HuH-7 (cell line): ENCODE measurements at places on chromosomes 4 and X.

DNA sequence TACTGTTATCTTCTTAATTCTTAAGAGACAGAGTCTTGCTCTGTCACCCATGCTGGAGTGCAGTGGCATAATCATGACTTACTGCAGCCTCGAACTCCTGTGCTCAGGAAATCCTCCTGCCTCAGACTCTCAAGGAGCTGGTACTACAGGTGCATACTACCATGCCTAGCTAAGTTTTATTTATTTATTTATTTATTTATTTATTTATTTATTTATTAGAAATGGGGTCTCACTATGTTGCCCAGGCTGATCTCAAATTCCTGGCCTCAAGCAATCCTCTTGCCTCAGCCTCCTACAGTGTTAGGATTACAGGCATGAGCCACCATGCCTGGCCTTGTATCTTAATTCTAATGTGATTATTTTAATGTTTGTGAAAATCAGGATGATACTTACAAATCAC lies 125.6 kb downstream of the THOC2 start:
- no peak for DNase-seq

GRCh38 chr4:115159141-115159540 lies 45.7 kb upstream of the NDST4 start:
- DNase-seq, result no peak

DNA sequence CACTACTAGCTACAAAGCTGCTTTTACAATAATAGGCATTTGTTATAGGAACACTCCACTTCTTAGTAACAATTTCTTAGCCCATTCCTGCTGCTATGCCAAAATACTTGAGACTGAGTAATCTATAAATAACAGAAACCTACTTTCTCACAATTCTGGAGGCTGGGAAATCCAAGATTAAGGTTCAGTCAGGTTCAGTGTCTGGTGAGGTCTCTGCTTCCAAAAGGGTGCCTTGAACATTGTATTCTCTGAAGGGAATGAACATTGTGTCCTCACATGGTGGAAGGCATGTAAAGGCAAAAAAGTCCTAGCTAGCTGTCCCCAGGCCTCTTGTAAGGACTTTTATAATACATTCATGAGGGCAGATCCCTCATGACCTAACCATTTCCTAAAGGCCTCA lies 7.0 kb downstream of the SLC9B1 start:
- no peak for DNase-seq

- no peak for DNase-seq
Measured at GRCh38 chrX:150715184-150715583, 22.0 kb downstream of the MTMR1 start.

- DNase-seq, result no peak
Measured at GRCh38 chrX:39328661-39329060, 527.4 kb downstream of the MID1IP1 start.

- DNase-seq, result no peak
Measured at GRCh38 chrX:110989447-110989846, 106.5 kb upstream of the PAK3 start.

DNA sequence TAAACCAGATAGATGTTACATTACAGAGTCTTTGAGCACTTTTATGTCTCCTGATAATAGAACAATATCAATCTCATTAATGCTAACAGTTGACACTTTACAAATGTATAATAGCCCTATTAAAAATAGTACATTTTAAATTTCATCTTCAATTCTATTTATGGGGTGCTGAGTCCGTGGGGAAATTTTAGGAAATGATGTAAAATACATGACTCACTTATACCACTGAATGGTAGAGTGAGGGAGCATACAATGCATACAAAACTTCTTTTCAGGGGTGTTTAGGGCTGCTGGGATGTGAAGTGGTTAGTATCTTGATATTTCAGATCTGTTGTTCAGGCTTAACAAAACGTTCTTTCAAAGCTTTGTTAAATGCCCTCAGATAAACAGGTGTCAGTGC lies 696.2 kb downstream of the TRAM1L1 start:
- DNase-seq, result no peak

DNA sequence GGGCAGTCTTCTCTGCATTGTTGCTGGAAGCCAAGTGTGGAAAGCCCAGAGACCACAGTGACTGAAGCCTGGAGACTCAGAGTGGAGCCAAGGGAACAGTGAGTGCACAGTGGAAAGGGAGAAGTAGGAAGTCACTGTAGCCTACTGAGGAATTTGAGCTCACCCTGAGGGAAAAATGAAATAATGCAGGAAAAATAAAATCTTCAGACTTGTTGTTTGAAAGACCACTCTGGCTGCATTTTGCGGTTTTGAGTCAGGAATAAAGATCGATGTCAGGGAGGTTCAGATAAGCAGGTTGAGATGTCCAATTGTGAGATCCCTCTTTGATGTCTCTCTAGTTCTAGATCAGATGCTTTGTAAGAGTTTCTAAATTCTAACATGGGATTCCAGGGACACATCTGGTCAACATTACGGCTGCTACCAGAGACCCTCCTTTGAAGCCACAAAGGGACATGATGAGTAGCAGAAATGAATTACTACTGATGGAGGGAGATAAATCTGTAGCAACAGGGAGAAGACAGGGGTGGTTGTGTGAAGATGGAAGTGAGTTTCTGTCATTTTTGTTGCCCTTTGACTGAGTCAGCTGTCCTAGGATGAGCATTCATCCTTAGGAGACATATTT lies 8.4 kb downstream of the ADH4 start:
- DNase-seq, result no peak

DNA sequence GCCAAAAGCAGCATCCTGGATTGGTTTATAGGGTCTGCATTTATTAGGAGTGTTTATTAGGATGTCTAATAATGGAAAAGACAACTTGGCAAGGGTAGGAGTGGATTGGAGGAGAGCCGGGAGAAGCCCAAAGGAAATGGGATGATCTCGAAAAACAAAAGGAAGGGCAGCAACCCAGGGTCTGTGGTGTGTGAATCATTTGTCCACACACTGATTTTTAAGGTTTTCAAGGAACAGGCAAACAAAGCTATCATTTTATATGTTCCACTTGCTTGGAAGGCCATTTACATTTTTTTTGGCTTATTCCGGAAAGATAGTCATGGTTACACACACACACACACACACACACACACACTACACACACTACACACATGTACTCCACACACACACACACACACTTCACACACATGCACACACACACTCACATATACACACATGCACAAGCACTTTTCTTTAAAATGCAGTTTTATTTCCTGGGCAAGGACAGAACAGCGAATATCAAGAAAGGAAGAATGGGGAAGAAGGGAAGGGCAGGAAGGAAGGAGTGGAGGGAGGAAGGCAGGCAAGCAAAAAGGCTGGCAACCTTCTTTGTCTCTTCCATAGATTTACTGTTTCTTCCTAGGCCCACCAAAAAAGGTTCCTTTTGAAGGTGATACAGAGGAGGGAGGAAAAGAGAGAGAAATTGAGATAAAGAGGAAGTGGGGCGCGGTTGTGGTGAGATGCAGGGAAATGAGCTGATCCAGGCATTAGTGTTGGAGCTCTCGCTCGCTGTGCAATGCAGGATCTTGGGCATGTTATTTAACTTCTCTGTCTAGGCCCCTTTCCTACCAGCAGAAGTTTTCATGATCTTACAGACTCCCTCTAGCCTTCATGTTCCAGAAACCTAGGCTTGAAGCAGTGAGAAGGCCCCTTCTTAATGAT lies 88.6 kb upstream of the MAML3 start:
- DNase-seq, result no peak

DNA sequence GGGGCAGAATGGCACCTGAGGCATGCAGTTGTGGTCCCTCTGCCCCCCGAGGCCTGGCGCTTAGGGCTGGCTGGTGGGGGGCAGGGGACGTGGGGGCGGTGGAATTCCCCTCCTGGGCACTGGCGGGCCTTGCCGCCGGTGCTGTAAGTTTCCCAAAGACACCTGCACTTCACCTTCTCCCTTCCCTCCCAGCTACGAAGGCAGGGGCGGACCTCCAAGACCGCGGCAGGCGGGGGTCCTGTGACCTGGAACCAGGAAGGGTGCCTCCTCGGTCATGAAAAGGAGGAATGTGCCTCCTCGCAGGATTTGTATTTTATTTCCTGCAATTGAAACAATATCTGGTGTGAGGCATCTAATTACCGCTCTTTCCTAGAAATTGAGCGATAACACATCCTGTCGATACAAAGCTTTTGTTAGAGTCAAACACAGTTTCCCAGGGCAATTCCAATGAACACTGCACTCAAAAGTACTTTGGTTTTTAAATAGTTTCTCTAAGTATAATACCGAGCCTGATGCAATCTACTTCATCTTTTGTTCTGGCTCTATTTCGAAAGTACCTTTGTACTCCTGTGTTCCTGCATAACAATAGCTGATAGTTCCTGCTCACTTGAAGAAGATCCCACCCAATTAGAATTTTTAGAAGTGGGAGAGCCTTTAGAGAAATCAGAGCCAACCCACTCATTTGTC lies 12.3 kb upstream of the ADRA2C start:
- no peak for DNase-seq

DNA sequence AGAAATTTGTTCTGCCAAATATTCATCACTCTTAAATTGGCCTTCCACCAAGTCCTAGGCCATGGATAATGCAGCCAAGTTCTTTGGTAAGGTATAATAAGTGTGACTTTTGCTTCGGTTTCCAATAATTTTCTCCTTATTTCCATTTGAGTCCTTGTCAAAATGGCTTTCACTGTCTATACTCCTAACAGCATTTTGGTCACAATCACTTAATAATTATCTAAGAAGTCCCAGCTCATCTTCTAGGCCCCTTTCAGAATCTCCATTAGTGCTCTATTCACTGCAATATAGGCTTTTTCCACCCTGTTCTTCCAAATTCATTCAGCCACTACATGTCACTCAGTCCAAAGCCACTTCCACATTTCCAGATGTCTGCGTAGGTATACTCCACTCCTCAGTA lies 51.0 kb upstream of the SPIN4 start:
- DNase-seq, result no peak

DNA sequence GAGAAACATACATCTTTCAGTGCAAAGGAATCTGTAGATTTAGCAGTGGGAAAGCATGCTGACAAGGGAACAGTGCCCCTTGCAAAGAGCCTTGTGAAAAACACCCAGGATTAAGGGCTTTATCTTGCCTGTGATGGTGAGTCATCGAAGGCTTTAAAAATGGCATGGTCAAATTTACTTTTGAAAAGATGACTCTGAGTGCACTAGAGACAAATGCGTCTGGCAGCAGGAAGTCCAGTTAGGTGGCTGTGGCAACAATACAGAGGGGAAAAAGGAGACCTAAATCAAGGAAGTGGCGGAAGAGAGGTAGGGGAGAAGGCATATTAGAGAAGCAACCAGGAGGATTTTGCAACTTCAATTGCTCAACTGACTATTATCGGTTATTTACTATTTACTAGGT lies 472.6 kb upstream of the CPEB2 start:
- DNase-seq, result no peak

- DNase-seq, result no peak
Measured at GRCh38 chrX:53004038-53004437, 44.6 kb upstream of the GPR173 start.

DNA sequence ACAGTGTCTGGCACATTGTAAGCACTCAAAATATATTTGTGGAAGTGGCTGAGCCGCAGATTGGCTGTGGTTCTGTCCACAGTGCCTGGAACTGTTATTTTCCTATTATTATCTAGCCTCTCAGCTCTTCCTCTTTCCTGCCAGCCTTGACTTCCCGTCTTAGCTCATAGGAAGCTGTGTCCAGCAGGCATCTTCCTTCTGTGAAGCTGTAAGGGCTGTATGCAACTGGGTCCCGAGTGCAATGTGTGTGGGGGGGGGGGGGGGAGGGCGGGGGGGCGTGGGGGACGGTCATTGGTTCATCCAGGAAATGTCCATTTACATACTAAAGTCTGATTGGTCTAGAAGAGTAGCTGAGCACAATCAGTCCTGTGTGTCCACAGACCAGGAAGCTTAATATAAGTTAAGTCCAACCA lies 210.7 kb downstream of the PDGFRA start:
- DNase-seq, result no peak

GRCh38 chrX:153794897-153795816 lies 689 bp downstream of the SSR4 start:
- no peak for DNase-seq

- no peak for DNase-seq
Measured at GRCh38 chr4:78119698-78120097, 62.6 kb downstream of the FRAS1 start.

DNA sequence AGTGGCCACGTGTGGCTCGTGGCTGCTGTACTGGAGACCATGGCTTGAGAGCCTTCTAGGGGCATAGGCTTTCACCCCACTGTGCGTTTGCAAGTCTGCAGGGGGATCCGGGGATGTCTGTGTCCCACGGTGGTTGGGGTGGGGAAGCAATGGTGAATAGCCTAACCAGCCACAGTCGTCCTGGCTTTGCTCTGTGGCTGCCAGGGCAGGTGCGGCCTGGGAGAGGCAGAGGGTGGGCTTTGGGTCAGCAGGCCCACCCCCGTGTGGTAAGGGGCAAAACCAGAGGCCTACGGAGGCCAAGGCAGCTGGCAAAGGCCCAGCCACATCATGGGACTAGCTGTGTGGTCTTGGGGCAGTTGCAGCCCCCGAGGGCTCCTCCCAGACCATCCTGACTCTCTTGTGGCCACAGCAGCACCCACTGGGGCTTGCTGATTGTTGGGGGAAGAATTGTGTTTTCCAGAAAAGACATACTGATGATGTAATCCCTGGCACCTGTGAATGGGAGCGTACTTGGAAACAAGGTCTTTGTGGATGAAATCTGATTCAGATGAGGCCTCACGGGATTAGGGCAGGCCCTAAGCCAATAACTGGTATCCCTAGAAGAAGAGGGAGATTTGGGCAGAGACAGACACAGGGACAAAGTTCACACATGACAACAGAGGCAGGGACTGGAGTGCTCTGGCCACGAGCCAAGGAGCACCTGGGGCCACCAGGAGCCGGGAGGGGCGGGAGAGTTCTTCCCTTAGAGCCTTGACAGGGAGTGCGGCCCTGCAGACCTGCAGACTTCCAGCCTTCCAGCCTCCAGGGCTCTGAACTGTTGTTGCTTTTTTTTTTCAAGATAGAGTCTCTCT lies 2.9 kb downstream of the CPZ start:
- DNase-seq, result no peak

GRCh38 chr4:146379744-146380143 lies 142.0 kb downstream of the SLC10A7 start:
- no peak for DNase-seq

- no peak for DNase-seq
Measured at GRCh38 chr4:8592366-8593263, at the start of gene CPZ. CPZ (plus strand) TSS chr4:8592765; CDS start chr4:8592834, 69 bp downstream.

DNA sequence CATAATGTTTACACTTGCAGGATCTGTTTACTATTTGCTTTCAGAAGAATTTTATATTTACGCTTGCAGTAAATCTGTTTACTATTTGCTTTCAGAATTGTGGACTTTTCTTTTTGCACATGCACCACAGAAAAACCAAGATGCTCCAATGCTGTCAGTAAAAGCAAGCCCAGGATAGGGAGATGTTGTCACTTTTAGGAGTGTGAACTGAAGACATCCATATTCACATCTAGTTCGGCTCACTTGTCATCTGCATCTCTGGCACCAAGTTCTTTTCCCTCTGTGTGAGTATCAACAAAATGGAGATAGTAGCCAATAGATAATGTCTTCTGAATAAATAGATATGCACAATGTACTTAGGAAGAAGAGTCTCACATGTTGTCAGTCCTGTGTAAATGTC lies 109.3 kb upstream of the MXRA5 start:
- no peak for DNase-seq

GRCh38 chr4:7467471-7467870 lies 32.7 kb upstream of the PSAPL1 start:
- no peak for DNase-seq

GRCh38 chr4:67436742-67437141 lies 108.6 kb downstream of the CENPC start:
- peak; percentile 27 for DNase-seq
